Activated T-cell treated with anti-CD3 and anti-CD28 coated beads for 48 hours (primary cell): ENCODE measurements at places on chromosomes 4 and X.
A peak's percentile ranks its signal among the peaks of the same experiment; 100 is the strongest.

- DNase-seq, result no peak
Observed at GRCh38 chr4:105624530-105624929, 72.1 kb downstream of the ARHGEF38 start.

DNA sequence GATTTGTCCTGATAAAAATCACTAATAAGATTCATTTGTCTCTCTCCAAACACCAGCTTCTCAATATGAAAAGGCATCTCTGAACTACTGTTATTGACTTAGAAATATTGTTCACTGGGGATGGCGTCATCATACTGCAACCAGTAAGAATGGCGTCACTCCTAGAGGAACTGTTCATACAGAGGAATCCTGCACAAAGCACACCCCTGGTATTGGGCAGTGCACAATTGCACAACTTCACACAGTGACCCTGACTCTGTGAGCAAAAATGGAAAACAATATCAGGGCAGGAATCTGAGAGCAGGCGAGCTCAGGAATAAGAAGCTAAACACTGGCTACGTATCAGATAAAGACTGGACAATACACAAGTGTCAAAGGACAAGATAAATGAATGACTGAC lies 66.7 kb upstream of the PNPLA4 start:
- DNase-seq, result no peak

- DNase-seq, result no peak
Observed at GRCh38 chr4:132297346-132297745, 851.7 kb upstream of the PCDH10 start.

DNA sequence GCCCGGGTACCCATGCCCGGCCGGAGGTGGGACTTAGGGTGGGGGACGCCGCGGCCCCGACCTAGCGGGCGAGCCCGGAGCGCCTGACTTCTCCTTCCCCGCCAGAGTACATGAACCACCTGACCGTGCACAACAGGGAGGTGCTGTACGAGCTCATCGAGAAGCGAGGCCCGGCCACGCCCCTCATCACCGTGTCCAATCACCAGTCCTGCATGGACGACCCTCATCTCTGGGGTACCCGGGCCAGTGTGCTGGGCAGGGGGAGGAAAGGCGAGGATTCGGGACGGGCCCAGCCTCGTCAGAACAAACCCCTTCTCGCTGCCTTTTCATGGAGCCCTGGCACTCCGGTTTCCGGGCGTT lies 622 bp downstream of the TAFAZZIN start:
- peak; percentile 51 for DNase-seq

DNA sequence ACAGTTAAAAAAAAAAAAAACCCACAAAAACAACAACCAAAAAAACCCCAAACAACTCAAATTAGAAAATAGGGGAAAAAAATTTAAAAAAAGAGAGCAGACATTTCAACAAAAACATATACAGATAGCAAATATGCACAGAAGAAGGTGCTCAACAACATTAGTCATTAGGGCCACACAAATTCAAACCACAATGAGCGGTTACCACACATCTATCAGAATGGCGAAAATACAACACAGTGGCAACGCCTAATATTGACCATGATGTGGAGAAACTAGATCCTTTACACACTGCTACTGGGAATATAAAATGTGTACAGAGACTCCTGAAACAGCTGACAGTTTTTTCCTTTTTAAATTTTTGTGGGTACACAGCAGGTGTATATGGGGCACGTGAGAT lies 19.4 kb downstream of the LYAR start:
- no peak for DNase-seq

DNA sequence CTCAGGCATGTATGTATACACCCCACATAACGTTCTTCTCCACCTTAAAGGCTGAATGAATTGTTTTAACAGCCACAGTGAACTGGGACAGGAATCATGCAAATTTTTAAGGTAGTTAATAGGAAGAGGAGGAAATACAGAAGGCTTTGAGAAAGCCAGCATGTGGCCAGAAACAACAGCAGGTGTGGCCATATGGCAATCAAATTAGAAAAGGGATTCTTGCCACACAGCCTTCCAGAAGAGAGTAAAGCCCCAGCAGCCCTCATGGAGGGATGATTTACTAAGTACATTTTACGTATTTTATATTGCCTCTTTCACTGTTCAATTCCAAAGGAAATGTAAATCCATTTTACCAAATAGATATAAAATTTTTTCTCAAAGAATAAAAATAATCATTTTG lies 792.2 kb downstream of the ADGRL3 start:
- DNase-seq, result no peak

- DNase-seq, result peak; percentile 29
Observed at GRCh38 chrX:39174772-39175417, 373.6 kb downstream of the MID1IP1 start.
